ENCODE measurements at places on chromosomes 7 and 10.
A peak's percentile ranks its signal among the peaks of the same experiment; 100 is the strongest.

DNA sequence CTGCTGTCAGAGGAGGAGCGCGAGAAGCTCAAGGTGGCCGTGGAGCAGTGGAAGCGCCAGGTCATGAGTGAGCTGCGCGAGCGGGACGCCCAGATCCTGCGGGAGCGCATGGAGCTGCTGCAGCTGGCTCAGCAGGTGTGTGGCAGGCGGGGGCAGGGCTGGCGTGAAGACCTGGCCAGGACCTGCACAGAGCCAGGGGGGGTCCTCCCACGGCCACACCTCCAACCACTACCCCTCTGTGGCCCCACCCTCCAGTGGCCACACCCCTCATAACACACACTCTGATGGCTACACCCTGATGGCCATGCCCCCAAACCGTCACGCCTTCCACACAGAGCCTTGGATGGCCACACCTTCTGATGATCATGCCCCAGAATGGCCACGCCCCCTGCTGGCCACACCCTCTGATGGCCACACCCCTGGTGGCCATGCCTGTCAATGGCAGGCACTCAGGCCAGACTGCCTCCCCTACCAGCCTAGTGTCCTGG, 23.4 kb upstream of the DPYSL4 start:
- DNase-seq, result peak; percentile 69

DNA sequence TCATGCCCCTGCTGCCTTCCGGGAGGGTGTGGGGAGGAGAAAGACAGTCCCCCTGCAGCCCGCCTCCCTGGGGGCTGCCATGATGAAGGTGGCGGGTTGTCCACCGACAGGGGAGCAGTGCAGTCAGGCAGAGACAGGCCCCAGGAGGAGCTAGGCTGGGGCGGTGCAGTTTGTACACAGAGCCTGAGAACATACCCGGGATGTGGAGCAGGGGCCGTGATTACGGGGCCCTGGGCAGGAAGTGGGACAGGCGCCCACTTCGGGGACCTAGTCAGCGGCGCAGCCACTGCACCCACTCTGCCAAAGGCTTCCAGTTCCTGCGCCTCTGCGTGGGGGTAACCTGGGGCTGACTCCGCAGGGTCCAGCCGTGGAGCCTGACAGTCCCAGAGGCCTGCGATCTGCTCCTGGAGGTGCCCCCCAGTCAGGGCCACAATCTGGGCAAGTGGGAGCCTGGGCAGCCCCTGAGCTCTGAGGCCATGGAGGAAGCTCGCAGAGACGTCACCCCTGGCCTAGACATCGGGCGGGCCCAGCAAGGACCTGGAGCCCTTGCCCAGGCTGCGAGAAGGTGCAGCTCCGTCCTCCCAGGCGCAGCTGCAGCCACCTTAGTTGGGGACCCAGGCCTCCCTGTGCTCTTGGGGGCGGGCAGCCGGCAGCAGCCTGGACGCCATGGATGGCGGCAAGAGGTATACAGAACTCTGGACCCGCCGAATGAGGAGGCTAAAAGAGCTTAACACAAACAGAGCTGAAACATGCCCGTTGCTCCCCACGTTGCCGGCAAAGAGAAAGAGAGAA, 1356.8 kb downstream of the XPNPEP1 start:
- no peak for DNase-seq

DNA sequence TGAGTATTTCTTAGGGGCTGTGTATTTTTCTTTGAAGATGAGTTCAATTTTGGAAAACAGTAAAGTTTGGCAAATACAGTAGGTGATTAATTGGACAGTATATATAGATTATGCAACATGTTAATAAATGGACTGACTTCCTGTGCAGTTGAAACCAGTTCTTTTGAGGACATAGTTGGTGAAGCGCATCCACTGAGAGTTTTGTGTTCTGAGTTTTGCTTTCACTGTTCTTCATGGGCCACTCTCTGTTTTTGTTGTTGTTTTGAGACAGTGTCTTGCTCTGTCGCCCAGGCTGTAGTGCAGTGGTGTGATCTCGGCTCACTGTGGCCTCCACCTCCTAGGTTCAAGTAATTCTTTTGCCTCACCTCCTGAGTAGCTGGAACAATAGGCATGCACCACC, 109.0 kb downstream of the SDHAF3 start:
- DNase-seq, result no peak

DNA sequence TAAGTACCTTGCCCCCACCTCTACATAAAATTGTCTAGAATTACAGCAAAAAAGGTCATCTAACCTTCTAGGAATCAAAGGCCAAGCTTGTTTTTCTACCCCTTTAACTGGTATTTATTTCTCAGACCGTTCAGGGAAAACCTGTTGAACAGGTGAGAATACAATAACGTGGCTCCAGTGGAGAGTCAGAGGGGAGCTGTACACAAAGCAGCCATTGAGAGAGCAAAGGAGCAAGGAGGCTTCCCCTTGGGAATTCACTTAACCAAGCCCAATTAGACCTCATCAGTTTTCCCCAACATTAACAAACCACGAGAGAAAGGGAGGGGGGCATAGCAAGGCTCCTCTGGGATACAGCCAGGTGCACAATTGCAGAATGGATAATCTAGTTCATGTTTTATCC, 101.9 kb downstream of the ELMO1 start:
- no peak for DNase-seq

GRCh38 chr10:121243609-121244241, 354.5 kb downstream of the FGFR2 start:
- DNase-seq, result no peak

GRCh38 chr10:32182476-32182875, 126.3 kb upstream of the KIF5B start:
- DNase-seq, result no peak

DNA sequence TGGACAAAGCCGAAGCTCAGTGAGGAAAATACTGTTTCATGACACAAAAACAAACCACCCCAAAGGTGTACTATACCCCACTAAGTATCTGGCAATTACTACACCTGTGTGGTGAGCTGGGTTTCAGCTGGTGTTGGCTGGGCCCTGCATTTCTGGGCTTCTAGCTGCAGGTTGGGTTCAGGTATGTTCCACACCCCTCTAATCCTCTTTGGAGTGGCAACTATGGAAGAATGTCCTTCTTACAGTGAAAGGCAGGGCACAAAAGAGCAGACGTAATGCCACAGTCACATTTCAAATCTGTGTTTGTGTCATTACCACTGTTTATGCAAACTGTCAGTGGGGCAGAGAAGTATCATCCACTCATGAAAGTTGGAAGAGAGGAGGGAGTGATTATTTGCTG, 201.5 kb upstream of the FZD1 start:
- no peak for DNase-seq

DNA sequence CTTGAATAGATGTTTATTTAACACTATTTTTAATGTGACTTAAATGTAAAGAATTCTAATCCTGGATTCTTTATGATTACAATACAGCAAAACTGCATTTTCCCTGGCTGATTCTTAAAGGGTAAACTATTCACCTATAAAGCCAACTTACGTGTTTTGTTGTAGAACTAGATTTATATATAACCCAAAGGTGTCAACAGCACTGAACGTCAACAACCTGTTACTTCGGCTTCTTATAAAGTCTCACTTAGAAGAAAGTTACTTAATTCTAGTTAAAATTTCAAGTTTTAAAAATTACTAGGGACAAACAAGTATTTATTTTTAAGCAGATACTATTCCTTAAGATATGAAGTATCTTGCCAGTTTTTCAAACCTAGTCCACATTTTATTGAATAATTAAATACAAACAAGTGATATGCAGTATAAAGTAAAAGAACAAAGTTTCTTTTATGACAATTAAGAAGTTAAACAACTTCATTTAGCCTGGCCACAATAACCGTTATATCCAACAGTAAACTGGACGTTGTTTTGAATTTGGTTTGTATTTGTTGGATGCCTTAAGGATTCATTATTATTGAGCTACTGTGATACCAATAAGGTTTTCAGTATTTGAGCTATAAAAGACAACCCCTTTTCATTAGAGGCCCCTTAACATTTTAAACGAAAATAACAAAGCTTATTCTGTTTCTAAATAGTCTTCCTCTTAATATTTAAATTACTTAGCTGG, 83.1 kb downstream of the SNX10 start:
- DNase-seq, result no peak

DNA sequence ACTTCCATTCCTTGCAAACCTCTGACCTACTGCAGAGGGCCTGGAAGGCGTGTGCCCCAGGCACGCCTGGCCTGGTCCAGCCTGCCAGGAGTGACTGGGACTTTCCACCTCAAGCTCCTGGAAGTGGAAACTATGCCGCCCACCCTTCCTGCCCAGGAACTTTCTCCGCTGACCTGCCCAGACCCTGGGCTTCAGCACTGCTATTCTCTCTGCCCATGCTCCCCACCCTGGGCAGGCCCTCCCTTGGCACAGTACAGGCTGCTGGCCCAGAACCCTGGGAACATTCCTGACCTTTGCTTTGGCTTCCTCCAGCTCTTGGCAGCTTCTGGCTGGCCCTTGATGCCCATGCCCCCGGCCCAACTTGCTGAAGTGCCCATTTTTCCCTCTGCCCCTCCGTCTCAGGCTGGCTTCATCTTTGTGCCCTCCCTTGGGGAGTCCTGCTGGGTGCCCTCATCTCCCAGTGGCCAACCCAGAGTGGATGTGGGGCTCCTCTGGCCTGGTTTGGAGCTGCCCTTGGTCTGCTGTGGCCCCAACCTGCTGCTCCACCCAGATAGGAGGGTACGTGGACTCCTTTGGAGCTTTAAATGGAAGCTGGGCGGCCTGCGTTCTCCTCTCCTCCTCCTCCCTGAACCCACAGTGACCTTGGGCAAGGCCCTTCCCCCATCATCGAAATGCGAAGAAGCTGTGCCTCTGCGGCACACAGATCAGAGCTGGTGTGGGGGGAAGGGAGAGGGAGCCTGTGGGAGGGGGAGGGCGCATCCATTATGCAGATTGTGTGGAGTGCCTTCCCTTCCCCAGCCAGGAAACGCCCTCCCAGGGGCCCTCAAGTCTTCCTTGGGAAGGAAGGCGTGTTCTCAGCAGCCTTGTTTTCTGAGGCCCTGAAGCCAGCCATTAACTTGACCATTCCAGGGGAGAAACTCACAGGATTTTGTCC, 3.4 kb downstream of the MMRN2 start:
- no peak for DNase-seq

DNA sequence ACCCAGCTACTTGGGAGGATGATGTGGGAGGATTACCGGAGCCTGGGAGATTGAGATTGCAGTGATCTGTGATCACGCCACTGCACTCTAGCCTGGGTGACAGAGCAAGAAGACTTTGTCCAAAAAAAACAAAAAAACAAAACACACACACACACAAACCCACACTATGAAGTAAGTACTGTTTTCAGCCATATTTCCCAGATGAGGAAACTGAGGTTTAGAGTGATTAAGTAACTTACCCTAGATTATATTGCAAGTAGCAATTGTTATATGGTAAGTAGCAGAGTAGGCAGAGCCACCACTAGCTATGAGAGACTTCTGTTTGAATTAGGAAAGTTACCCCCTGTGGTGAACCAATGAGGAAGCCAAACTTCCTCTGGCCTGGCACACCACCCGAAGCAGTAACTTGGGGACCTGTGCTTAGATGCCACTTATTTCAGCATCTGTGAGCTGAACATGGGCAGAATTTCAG, 61.9 kb downstream of the MCU start:
- DNase-seq, result no peak

GRCh38 chr10:59808896-59809643, 55.8 kb upstream of the MRLN start:
- peak; percentile 65 for DNase-seq

DNA sequence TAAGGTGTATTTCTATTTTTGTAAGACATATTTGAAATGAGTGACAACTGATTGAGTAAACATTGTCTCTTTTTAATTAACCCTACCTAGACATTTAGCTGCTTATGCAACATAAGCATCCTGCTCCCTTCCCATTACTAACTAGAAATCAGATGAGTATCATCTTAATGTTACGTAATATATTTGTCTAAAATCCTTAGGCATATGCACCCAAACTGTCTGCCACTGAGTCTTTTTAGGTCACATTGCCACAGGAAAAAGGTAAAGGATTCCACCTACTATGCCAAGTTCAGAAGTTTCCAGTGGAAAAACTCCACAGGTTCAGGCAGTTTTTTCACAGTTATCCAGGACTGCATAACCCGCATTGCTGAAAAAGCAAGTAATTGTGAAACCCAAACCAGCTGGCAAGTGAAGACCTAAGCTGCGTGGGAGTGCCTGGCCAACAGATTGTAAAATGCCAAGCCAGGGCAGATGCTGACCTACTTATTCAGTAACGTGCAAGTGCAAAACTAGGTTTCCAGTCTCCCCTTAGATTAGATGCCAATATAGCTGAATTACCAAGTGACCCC, 983.7 kb downstream of the GATA3 start:
- no peak for DNase-seq

All from stimulated activated CD4-positive, alpha-beta T cell treated with anti-CD3 and anti-CD28 coated beads, Interleukin-4, amount 100 ng/mL, for 48 hours (primary cell).